ENCODE measurements at places on chromosomes 5 and 9.

DNA sequence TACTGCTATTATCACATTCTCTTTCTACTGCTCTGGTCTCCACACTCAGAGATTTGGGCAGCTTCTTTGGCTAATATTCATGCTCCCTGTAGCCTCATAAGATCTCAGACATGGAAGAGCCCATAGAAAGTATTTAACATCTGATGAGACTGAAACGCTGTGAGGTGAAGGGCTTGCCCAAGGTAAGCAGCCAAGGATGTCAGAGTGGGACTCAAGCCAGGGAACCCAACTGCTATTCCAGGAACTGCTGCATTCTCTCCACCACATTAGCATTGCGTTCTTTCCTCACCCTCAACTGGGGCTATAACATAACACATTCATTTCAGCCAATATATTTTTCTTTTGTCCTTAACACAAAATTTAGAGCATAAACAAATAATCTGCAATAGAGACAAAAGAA lies 3.8 kb downstream of the ADRB2 start:
- DNase-seq = no peak

- DNase-seq = no peak
These were observed 6.4 kb upstream of the JMY start for GRCh38 chr5:79229357-79230174.

GRCh38 chr9:4021621-4022213 lies 278.2 kb downstream of the GLIS3 start:
- DNase-seq = no peak

GRCh38 chr5:130032807-130033206 lies 128.5 kb downstream of the CHSY3 start:
- no peak for DNase-seq

DNA sequence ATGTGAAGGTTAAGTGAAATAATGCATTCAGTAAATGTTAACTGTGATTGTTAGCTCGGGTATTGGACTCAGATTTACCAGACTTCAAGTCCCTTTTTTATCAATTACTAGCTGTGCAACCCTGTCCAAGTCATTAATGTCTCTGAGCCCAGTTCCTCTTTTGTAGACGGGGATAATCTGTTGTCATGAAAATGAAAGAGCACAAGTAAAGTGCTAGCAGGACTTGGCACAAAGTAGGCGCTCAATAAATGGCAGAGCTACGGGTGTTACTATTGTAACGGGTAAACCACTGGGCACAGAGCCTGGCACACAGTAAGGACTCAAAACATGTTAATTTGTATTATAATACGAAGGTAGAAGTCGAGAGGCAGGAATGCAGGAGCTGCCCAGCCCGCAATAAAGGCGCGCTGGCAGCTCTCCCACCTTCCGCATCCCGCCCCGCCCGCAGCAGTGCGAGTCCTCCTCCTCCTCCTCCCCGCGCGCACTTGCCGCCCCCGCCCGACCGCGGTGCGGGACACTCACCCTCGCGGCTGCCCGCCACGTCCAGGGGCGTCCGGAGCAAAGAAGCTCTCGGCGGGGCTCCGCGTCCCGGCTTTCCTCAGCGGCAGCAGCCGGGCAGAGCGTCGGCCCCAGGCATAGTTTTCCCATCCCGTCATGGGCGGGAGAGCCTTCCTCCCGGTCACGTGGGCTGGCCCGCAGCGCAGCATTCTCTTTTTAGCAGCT lies at the start of gene C1QTNF2:
TSS of gene C1QTNF2 (minus strand) at position 637 of the 723 bp plus-strand sequence. CDS start 15,615 bp downstream, outside the sequence.
- DNase-seq = no peak

Measured in stimulated activated CD8-positive, alpha-beta memory T cell treated with anti-CD3 and anti-CD28 coated beads, Interleukin-12 subunit alpha, Interleukin-12 subunit beta, amount 100 ng/mL, for 1 hour (primary cell).